ENCODE measurements at places on chromosomes 13 and 19. TPM values are rescaled to one million over a fixed set of nuclear protein-coding genes. Genes with fewer than 3 reads are reported as not detected.

TMIGD2 gene
- total RNA-seq: not detected

SPTBN4 gene
- total RNA-seq: 5.4 TPM

SRRM5 gene
- total RNA-seq: 0.17 TPM

KIR3DL1 gene
- not detected for total RNA-seq

KLF1 gene
- not detected for total RNA-seq

NEK5 gene
- not detected for total RNA-seq

B3GNT8 gene
- 2.0 TPM for total RNA-seq

ZNF112 gene
- 4.5 TPM for total RNA-seq

CCNA1 gene
- 0.61 TPM for total RNA-seq

ZNF583 gene
- 5.8 TPM for total RNA-seq

LRP3 gene
- 31.0 TPM for total RNA-seq

IRS2 gene
- total RNA-seq: 49.4 TPM

DNA sequence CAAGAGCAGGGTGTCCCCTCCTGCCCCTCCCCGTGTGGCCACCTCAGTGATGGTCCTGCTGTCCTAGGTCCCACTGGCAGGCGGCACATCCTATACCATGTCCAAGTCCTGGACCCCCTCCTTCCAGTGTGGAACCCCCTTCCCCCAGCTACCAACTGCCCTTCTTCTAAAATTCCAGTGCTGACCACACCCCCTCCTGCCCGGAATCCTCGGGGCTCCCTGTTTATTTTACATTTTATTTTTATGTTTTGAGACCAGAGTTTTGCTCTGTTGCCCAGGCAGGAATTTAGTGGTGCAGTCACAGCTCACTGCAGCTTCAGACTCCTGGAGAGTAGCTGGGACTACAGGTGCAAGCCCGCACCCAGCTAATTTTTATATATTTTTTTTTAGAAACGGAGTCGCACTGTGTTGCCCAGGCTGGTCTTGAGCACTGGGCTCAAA is 945 bp upstream of the CPAMD8 start:
- no peak for DNase-seq
- H3K36me3 ChIP-seq: no peaks in the 10 kb centered on the region
- no peak overlapping the region for H3K4me3 ChIP-seq
- no peaks in the 10 kb centered on the region for H3K4me1 ChIP-seq
- H3K27me3 ChIP-seq: peaks cover 13% of the 10 kb centered on the region

- no peaks in the 10 kb centered on the region for H3K4me1 ChIP-seq
- H3K36me3 ChIP-seq: no peaks in the 10 kb centered on the region
- H3K4me3 ChIP-seq: no peak overlapping the region
- H3K27ac ChIP-seq: no peak overlapping the region
- H3K27me3 ChIP-seq: no peaks in the 10 kb centered on the region
Observed at GRCh38 chr19:30857388-30857787, 485.2 kb downstream of the ZNF536 start.

- no peaks in the 10 kb centered on the region for H3K4me1 ChIP-seq
- H3K27me3 ChIP-seq: no peaks in the 10 kb centered on the region
- DNase-seq: no peak
Observed at GRCh38 chr13:108225440-108225839, 7.2 kb downstream of the ABHD13 start.

- H3K4me1 ChIP-seq: peaks cover 59% of the 10 kb centered on the region
- H3K27me3 ChIP-seq: no peaks in the 10 kb centered on the region
- peak; percentile 54 for DNase-seq
- no peaks in the 10 kb centered on the region for H3K36me3 ChIP-seq
Observed at GRCh38 chr13:97339019-97339987, 94.7 kb upstream of the RAP2A start.

DNA sequence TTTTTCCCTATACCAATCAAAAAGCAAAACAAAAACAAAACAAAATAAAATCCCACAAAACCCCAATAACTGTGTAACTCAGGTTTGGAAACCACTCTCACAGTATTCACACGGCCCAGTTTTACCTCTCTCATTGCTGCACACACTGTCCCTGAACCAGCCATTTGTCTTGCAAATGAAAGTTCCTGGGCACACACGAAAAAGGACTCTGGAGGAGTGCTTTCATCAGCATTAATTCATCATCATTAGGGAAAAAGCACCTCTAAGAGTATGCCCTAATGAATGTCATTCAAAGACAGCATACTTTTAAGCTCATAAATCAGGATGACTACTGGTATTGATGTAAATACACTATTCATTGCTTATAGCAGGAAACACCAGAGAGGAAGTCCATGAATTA is 306.3 kb downstream of the DNAJC15 start:
- H3K27me3 ChIP-seq: no peaks in the 10 kb centered on the region
- H3K4me3 ChIP-seq: no peak overlapping the region
- no peak for DNase-seq
- H3K36me3 ChIP-seq: no peaks in the 10 kb centered on the region
- H3K27ac ChIP-seq: no peak overlapping the region

DNA sequence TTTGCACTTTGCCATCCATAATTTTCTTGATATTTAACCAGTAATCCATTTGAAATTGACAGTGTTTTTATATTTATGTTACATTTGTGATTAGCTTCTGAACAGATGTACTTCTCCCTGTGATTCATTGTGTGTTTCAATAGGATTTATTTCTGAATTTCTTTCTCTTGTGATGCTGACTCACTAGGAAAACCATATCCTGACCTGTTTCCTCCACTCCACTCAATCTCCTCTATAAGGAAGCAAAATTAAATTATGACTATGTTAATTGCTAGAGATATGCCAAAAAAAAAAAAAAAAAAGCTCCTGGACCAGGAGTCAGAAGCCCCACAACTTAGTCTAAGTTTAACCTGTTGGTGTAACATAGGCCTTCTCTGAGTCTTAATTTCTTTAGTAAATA is 614.6 kb upstream of the SPRY2 start:
- DNase-seq: no peak
- no peaks in the 10 kb centered on the region for H3K4me1 ChIP-seq
- no peak overlapping the region for H3K27ac ChIP-seq

DNA sequence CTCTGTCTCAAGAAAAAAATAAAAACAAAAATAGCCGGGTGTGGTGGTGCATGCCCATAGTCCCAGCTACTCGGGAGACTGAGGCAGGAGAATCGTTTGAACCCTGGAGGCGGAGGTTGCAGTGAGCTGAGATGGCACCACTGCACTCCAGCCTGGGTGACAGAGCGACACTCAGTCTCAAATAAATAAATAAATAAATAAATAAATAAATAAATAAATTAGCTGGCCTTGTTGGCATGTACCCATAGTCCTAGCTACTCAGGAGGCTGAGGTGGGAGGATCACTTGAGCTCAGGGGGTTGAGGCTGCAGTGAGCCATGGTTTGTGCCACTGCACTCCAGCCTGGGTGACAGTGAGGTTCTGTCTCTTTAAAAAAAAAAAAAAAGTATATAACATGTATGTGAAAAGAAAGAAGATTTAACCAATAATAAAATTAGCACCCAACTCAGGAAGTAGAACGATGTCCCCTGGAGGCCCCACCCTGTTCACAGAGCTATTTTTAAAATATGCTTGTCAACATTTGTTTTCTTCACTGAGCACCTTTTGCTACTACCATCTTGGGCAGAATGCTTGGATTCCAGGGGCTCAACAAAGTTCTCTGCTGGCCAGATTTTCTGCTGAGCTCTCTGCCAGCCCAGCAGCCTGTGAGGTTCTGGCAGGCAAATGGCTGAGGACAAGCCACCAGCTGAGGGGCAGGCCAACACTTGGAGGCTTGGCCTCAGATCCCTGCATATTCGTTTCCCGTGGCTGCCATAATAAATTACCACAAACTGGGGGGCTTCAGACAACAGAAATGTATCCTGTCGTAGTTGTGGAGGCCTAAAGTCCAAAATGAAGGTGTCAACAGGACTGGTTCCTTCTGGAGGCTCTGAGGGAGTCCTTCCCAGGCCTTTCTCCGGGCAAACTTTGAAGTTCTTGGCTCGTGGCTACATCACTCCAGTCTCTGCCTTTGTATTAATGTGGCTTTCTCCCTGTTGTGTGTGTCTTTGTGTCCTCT is 5.2 kb downstream of the SLC25A42 start:
- H3K4me1 ChIP-seq: peaks cover 18% of the 10 kb centered on the region
- H3K27ac ChIP-seq: no peak overlapping the region
- no peak for DNase-seq
- no peaks in the 10 kb centered on the region for H3K36me3 ChIP-seq

- no peak overlapping the region for H3K27ac ChIP-seq
- no peaks in the 10 kb centered on the region for H3K27me3 ChIP-seq
- DNase-seq: no peak
- no peaks in the 10 kb centered on the region for H3K36me3 ChIP-seq
- no peaks in the 10 kb centered on the region for H3K4me1 ChIP-seq
- H3K4me3 ChIP-seq: no peak overlapping the region
Observed at GRCh38 chr13:61180234-61180633, 235.4 kb downstream of the PCDH20 start.

DNA sequence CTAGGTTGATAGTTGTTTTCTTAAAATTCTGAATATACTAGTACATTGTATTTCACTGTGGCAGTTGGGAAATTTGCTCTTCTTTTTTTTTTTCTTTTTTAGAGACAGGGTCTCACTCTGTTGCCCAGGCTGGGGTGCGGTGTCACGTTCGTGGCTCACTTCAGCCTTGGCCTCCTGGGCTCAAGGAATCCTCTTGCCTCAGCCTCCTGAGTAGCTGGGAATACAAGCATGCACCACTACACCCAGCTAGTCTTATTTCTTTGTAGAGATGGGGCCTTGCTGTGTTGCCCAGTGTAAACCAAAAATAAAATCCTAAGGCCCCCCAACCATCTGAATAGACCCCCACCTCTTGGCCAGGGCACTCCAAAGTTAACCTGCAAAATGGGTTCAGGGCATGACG is 79.3 kb downstream of the FNDC3A start:
- H3K27ac ChIP-seq: no peak overlapping the region
- H3K4me1 ChIP-seq: no peaks in the 10 kb centered on the region
- DNase-seq: no peak
- no peaks in the 10 kb centered on the region for H3K36me3 ChIP-seq
- no peak overlapping the region for H3K4me3 ChIP-seq

GRCh38 chr19:18898607-18899408 is 2.9 kb upstream of the CERS1 start:
- peaks cover 5% of the 10 kb centered on the region for H3K27me3 ChIP-seq
- H3K4me1 ChIP-seq: no peaks in the 10 kb centered on the region
- H3K4me3 ChIP-seq: no peak overlapping the region
- no peak for DNase-seq

DNA sequence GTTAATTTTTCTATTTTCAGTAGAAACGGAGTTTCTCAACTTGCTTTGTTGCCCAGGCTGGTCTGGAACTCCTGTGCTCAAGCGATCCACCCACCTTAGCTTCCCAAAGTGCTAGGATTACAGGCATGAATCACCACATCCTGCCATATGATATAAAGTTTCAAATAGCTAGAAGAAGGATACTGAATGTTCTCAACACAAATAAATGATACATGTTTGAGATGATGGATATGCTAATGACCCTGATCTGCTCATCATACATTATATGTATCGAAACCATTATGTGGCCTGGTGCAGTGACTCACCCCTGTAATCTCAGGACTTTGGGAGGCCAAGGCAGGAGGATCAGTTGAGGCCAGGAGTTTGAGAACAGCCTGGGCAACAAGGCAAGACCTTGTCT is 11.5 kb downstream of the CIB3 start:
- no peak overlapping the region for H3K27ac ChIP-seq
- H3K4me1 ChIP-seq: peaks cover 4% of the 10 kb centered on the region
- H3K27me3 ChIP-seq: no peaks in the 10 kb centered on the region
- H3K36me3 ChIP-seq: no peaks in the 10 kb centered on the region
- H3K4me3 ChIP-seq: no peak overlapping the region
- no peak for DNase-seq

- peaks cover 30% of the 10 kb centered on the region for H3K27me3 ChIP-seq
- H3K4me3 ChIP-seq: no peak overlapping the region
- no peaks in the 10 kb centered on the region for H3K36me3 ChIP-seq
Observed at GRCh38 chr19:39193803-39194202, 3.0 kb upstream of the NCCRP1 start.

DNA sequence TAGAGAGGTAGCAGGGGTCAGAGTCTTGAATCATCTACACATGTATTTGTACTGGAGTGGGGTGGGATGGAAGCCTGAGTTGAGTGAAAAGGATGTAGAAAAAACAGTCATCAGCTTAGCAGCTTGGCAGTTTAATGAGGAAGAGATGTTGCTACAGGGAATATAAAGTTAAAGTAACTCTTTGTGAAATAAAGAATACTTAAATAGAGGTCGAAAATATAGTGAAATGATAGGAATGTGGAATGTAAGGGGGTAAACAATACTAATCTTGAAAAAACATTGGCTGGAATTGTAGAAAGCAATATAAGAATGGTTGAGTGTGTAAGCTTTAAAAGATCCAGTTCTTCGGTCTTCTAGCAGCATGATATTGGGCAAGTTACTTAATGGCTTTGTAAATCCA is 22.7 kb downstream of the NUP58 start:
- H3K27ac ChIP-seq: no peak overlapping the region
- H3K4me3 ChIP-seq: no peak overlapping the region
- H3K36me3 ChIP-seq: no peaks in the 10 kb centered on the region
- no peaks in the 10 kb centered on the region for H3K27me3 ChIP-seq
- H3K4me1 ChIP-seq: no peaks in the 10 kb centered on the region
